Cardiac septum (tissue), 1 donor: ENCODE measurements at places on chromosomes 6 and 20. TPM values are rescaled to one million over a fixed set of nuclear protein-coding genes. Genes with fewer than 3 reads are reported as not detected.

Gene MYB
- total RNA-seq, result 0.24 TPM

Gene SYNJ2
- 24.0 TPM for total RNA-seq

Gene UBE2V1
- 70.3 TPM for total RNA-seq

Gene CFB
- total RNA-seq, result 5.0 TPM

Gene RIN2
- total RNA-seq, result 63.9 TPM

Gene CLPSL2
- not detected for total RNA-seq

Gene ELOVL2
- 1.8 TPM for total RNA-seq

Gene SLC22A3
- total RNA-seq, result 0.54 TPM

Gene OR12D3
- total RNA-seq, result not detected

DNA sequence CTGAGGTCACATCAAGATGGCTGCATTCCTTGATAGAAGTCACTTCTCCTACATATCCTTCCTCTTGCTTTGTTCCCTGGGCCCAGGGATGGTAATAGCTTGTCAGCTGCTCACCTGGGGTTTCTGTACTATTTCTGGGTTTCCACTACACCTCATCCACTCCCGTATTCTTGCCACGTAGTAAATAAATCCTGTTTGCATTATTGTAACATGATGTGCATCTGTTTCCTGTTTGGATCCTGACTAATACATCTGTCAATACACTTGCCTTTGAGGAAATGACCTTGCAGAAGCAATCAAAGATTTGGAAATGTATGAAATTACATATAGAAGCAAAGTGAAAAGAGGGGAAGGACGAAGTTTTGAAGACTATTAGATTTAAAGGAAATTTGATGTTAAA is 619.0 kb downstream of the PHF3 start:
- DNase-seq, result no peak

- DNase-seq, result no peak
These were observed 402.5 kb downstream of the CD83 start for GRCh38 chr6:14520029-14520428.

GRCh38 chr6:131003488-131004386 is 59.3 kb downstream of the EPB41L2 start:
- DNase-seq, result no peak

DNA sequence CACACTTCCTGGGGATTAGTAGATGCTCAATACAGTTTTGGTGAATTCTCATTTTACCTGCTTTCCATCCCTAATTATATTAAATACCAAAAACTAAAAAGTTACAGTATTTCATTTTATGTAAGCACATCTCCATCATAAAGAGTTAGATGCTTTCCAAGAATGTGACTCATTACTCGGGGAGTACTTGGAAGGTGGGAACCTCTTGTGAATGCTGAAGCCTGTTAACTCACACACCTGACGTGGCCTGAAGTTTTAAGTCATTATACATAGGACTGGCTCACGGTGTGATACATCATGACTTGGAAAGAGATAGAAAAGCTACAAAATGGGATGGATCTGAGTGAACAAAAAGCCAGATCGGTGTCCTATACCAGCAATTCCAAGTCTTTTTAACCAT is 2.2 kb upstream of the OSER1 start:
- DNase-seq, result no peak

DNA sequence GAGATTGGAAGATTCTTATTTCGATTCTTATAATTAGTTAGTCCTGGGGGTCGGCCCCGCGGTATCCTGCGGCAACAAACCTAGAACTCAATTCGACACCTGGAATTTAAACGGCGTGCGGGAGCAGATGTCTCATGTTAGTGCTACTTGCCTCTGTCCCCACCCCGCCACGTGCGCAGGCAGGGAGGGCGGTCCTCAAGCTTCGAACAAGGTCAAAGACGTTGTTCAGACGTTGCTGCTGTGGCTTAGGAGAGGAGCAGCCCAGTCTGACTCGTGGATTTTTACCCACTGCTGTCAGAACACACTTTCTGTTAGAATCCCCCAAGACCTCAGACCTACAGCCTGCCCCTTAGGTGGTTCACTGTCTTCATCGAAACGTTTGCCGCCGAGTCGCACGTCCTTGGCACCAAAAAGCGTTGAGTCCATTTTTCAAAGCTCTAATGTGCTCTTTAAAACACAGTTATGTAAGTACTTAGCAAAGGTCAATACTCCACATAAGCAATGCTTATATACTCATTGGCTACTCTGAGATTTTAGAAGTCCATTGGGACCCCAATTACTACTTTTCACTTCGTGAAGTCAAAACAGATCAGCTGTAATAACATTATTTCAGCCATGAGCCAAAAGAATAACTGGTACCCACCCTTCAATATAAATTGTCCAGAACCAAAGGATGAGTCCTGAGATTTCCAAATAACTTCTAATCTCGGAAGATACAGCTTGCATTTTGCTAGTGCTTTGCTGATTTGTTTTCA is 2.7 kb upstream of the C6orf62 start:
- DNase-seq, result no peak

DNA sequence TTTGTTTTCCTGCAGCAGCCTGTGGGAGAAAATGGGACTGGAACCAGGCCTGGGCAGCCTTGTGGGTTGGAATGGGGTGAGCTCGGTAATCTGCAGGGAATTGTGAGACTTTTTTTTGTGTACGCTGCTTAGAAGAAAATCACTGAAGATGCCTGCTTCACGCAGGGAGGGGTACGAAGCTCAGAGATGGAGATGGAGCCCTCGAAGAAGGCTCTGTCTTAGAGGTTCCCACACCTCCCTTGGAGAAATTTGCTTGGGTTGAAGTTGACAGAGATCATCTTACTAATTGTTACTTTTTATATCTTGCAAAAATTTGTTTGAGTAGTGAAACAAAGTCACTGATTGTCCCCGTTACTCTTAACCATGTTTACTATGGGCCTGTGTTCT is 894 bp downstream of the PYGB start:
- no peak for DNase-seq

DNA sequence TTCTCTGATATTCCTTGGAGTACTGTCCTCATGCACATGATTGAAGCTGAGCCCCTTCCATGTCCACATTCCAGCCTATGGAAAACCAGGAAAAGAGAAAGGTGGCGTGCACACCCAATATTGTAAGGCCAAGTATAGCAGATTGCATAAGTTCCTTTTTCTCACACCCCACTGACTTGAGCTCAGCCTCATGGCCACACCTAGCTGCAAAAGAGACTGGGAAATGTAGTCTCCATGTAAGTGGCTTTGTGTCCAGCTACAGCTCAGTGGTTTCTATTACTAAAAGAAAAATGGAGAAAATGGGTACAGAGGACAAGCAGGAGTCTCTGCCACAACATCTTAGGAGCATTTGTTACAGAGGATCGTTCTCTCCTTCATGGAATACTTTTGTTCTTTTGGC is 10.8 kb upstream of the UST start:
- DNase-seq, result no peak

DNA sequence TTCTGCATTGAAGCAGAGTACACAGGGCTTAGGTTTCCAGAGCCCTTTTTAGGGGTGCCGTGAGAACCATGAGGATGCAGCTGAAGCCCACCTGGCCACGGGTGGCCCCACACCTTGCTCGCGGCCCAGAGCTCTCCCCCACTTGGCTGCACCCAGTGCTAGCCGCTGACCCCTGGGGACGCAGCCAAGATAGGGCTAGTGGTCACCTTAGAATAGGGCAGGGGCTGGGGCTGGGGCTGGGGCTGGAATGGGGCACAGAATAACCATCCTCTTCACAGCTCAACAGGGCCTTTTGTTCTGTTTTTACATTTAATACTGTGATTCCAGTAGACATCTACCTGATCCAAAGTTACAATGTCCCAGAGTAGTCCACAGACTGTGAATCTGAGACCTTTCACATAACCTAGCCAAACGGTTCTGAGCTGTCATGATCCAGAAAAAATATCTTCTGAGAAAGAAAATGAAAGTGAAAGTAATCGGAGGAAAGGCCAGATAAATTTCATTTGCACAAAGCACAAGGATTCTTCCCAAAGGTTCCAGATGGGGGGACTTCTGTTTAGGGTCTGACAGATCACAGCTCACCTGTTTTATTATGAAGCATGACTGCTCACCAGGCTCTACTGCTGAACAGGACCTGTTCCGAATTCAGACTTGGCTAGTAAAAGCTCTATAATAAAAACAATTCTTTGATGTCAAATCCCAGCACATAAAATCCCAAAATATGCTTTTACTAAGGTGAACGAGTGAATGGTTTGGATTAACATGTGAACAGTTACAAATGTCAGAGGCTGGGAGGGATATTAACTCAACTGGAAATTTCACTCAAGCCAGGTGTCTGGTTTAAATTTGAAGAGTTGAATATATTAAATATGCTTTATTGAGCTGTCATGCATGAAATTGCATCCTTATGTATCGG is 401.9 kb downstream of the THBS2 start:
- no peak for DNase-seq

GRCh38 chr20:5973172-5973571 is 22.7 kb downstream of the MCM8 start:
- DNase-seq, result no peak

GRCh38 chr6:36064770-36065396 is 37.3 kb downstream of the MAPK14 start:
- no peak for DNase-seq

DNA sequence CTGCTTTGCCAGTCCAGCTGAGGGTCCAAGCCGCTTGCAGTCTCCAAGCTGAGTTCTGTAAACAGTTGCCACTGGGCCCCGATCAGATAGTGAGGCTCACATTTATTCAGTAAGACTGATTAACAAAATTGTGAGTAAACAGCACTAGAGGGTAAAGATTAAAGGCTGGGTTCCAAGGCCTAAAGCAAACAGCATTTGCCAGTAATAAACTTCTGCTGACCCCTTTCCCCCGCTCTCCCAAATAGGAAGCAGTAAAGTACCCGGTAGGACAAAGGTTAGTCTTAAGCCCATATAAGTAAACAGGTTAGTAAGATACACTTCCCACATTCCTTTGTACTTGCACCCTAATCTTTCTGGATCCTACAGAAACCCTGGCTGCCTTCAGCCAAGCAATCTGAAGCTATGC is 181.8 kb downstream of the MEI4 start:
- no peak for DNase-seq

DNA sequence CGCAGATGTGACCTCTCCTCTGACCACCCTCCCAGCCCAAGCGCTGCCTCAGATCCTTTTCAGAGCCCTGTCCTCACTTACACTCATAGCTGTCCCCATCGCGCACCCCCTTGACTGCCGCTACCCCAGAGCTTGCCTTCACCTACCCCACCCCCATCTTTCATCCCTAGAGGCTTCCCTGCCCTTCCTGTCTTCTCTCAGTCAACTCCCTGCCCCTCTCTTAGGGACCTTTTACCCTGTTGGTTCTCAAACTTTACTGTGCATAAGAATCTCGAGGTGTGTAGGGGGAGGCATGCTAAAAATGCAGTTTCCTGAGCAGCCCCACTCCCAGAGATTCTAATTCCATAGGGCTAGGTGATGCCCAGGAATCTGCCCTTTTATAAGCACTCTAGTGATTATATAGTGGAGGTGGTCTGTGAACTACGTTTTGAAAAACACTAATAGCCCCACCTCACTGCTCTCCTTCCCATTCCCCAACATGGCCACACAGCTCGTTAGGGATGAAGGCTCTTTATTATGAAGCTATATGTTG is 725 bp downstream of the TM9SF4 start:
- DNase-seq, result no peak

DNA sequence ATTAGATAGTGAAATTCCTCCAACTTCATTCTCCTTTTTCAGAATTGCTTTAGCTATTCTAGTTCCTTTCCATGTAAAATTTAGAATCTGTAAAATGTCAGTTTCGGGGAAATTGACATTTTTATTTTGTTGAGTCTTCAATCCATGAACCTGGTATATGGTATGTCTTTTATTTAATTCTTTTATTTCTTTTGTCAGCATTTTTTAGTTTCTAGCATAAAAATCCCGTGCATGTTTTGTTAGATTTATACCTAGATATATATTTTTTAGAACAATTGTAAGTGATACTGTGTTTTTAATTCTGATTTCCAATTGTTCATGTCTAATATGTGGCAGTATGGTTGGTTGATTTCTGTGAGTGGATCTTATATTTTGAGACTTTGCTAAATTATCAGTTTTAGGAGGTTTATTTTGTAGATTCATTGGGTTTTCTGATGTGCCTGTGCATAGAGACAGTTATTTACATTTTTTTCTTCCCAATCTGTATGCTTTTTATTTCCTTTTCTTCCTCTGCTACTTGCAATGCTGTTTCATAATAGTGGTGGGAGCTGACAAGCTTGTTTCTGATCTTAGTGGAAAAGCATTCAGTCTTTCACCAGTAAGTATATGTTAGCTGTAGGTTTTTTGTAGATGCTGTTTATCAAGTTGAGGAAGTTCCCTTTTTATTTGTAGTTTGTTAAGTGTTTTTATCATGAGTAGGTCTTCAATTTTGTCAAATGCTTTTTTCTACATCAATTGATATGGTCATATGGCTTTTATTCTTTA is 13.7 kb downstream of the TAB2 start:
- no peak for DNase-seq

DNA sequence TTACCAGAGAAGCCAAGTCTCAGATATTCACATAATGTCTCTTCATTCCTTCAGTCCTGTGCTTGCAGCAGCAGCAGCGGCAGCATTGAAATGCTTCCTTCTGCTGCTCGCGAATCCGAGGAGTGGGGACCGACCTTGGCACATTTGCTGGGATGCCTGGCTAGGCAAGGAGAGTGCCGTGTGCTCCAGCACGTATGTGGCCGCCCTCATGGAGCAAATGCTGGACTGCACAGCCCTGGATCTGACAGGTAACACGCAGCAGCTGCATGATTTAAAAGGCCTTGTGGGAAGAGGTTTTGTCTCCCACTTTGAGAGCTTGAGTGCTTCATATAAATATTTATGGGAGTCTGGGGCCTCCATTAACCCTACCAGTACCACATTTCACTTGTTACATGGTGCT is 9.9 kb downstream of the MAFB start:
- DNase-seq, result no peak
